Karpas-422 (cell line): ENCODE measurements at places on chromosomes 11 and 22.

- DNase-seq: no peak
Measured at GRCh38 chr11:68051191-68052136, 12.6 kb downstream of the TCIRG1 start.

- DNase-seq: no peak
Measured at GRCh38 chr22:46087336-46087690, 63.0 kb upstream of the PPARA start.

- no peak for DNase-seq
Measured at GRCh38 chr11:69915151-69915500, 95.9 kb upstream of the FGF3 start.

DNA sequence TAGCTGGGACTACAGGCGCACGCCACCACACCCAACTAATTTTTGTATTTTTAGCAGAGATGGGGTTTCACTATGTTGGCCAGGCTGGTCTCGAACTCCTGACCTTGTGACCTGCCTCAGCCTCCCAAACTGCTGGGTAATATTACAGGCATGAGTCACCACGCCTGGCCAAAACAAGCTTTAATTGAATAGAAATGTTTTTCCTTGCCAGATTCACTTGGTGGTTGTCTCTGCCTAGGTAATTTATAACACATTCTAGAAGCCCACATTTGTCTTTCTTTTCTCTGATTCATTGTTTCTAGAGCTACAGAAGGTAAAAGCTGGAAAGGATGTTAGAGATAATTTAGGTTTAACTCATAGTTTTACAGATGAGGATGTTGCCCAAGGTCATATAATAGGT, 41.3 kb downstream of the CECR2 start:
- no peak for DNase-seq

DNA sequence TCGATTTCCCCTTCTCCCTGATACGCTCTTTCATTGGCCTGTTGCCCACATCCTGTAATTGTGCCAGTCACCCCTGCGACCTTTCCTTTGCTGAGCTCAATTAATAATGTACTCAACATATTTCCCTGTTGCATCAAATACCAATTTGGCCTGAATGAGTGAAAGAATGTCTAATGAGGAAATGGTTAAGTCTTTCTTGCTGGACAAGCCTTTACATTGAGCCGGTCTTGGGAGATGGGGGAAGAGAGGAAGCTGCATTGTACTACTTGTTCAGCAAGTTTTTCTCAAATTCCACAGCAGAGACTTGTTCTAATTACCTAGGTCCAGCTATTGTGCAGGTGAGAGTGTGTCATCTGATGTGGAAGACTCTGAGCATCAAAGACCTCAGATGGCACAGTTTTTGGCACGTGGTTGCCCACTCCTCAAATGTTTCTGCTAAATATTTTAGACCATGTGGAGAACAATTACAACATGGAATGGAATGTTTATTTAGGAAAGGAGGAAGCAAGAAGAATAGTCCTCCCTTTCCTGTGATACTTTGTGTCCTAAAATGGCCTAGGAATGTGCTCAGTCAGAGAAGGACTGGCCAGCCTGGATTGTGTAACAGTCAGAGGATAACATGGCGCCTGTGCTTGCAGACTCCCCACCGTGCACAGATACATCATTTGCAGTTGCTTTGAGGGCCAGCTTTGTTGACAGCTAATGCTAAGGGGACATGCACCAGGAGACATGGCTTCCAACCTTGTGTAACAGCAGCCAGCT, 129.5 kb upstream of the E2F8 start:
- no peak for DNase-seq

GRCh38 chr11:78045851-78046485, 17.7 kb upstream of the THRSP start:
- DNase-seq: peak; percentile 85

- DNase-seq: no peak
Measured at GRCh38 chr11:85961930-85962363, 106.8 kb downstream of the CCDC83 start.

- DNase-seq: no peak
Measured at GRCh38 chr22:48362721-48363404, 1464.8 kb downstream of the BRD1 start.

GRCh38 chr11:127800989-127801688, 786.2 kb downstream of the ETS1 start:
- no peak for DNase-seq

- DNase-seq: no peak
Measured at GRCh38 chr11:41459465-41460401, at the start of gene LRRC4C. Gene LRRC4C, minus strand, starts transcription at chr11:41459652.

DNA sequence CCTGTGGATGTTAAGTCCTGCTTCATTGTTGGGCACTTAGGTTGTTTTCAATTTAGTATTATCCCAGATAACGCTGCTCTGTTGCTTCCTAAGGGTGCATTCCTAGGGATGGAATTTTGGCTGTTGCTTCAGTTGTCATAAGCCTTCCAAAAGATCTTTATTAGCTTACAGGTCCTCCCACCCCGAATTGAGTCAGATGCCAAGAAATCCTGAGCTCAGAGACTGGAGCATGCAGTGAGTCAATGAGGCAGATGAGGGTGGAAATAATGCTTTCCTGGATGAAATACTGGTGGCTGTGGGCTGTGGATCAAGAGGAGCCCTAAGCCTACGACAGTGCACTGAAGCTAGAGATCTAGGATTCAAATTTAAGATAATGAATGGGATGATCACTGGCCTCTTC, 10.7 kb upstream of the IL18BP start:
- no peak for DNase-seq

GRCh38 chr11:57645689-57646085, 4.0 kb downstream of the YPEL4 start:
- DNase-seq: no peak

GRCh38 chr11:102081313-102081712, 28.9 kb upstream of the YAP1 start:
- no peak for DNase-seq

DNA sequence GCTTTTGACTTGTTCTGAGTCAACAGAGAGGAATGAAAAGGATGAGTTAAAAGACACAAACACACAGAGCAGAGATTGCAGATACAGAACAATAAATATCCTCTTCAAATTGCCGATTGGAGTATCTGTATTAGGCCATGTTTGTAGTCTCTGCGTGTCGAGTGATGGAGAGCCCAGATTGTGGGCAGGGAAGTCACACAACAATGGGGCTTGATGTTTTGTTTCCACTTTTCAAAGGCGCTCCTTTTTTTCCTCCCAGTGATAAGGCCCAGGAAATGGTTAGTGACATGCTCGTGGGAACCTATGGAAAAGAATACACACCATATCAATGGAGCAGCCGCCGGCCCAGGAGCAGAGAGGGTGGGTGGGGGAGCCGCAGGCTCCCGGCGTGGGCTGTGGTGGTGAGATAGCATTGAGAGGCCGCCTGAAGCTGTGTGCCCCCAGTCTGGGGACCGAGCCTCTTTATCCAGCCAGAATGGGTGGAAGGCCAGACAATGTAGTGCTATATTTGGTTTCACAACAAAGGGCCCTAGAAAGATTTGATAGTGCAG, 555.9 kb downstream of the INSC start:
- DNase-seq: no peak

GRCh38 chr22:42202048-42202447, 68.4 kb downstream of the TCF20 start:
- DNase-seq: no peak

DNA sequence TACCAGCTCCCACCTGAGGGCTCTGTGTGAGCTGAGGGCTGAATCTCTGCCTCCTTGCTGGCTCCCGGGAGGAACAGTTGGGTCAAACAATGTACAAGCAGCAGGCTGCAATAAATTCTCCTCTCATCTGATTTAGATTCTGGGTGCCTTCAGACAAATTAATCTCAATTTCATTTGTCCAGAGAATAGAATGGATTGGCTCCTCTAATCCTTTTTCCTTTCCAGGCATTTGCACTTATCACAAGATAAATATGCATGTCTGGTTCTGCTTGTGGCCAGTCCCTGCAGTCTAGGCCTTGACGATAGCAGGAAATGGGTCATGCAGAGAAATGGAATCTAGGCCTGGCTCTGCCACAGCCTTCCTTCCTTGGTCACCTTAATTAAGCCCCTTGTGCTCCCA, 28.7 kb downstream of the UPB1 start:
- no peak for DNase-seq

DNA sequence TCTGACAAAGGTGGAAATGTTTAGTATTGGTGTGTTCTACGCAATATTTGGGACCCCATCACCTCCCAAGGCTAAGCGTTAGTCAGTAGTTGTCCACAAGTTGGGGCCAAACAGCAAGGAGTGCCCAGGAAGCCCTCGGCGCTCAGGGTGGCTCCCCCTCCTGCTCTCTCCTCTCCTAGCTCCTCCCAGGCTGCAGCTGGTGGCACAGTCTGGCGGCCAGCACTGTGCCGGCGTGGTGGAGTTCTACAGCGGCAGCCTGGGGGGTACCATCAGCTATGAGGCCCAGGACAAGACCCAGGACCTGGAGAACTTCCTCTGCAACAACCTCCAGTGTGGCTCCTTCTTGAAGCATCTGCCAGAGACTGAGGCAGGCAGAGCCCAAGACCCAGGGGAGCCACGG, 16.8 kb downstream of the CD5 start:
- no peak for DNase-seq

DNA sequence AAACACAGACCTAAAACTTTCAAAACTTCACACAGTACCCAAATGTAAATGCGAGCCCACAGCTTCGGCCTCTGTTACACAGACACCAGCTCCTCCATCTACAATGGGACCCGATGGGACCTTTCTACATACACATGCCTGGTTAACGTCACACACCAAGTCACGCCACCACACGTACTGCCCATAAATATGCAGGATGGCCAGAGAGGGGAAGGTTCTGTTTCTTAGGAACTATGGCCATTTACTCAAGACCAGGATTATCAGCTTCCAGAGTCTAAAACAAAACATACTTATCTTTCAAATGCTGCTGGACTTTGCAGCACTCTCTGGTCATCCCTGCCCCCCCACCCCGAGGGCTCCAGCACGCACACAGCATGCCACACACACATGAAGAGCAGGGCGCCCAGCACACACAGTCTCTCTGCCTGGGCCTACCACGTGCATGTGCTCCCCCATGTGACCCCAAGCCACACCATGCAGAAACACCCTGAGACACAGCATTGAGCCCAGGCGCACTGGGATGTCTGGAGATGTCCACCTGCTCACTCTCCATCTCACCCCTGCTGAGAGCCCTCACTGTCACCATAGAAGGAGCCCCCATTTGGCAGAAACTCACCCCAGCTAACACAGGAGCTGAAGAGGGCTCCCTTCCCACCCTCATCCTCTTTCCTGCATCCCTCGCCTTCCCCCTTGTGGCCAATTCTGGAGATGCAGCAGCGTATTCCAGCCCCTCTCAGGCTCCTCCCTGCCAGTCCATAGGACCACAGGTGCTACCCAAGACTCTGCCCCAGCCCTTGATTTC, 61.8 kb downstream of the SLC22A12 start:
- DNase-seq: peak; percentile 91

GRCh38 chr11:102883141-102883540, 8.4 kb upstream of the MMP12 start:
- DNase-seq: no peak

DNA sequence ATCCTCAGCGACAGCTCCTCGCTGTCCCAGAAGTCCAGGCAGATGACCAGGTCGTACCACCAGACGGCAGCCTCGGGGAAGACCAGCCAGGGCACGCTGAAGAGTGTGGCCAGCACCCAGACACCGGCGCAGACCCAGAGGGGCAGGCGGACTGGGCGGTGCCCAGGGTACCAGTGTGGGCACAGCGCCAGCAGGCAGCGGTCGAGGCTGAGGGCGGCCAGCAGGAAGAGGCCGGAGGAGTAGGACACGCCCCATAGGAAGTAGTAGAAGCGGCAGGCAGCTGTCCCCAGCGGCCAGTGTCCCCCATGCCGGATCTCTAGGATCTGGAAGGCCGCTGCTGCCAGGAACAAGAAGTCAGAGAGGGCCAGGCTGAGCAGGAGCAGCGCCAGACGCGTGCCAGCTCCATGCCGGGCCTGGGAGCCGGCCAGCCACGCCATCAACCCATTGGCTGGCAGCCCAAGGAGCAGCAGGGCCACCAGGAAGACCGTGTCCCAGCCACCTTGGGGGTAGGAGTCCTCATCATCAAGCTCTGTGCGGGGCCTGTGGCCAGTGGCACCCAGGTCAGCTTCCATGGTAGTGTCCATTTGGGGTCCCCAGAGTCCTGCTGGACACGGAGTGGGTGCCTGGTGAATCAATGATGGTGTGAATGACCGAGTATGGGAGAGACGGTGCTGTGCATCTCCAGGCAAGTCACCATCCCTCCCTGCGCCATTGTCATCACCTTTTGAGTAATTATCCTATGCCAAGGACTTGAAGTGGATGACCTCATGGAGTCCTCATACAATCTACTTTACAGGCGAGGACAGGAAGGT, at the start of gene GPR152:
Gene GPR152, minus strand, starts transcription at position 589 of the 812 bp plus-strand sequence. Its CDS starts 5 bp downstream, at position 584.
- no peak for DNase-seq

- no peak for DNase-seq
Measured at GRCh38 chr11:75342966-75343870, 8.2 kb downstream of the ARRB1 start.

- DNase-seq: no peak
Measured at GRCh38 chr11:23727794-23728193, 769.1 kb upstream of the LUZP2 start.

DNA sequence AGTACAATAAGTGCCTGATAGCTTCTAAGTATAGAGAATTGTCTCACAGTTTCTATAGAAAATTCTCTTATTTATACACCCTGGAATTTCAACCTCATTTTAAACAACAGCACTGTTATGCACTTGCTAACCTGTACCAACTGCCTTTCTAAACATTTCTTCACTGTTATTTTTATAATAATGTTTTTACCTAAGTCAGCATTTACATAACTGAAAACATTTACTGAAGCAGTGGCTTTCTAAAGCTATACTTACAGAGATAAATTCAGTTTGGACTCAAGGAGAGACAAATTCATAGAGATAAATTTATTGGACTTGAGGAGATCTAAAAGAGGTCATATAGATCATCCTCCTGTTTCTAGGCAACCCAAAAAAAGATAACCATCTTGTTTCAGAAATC, 686.6 kb upstream of the FAT3 start:
- DNase-seq: no peak

DNA sequence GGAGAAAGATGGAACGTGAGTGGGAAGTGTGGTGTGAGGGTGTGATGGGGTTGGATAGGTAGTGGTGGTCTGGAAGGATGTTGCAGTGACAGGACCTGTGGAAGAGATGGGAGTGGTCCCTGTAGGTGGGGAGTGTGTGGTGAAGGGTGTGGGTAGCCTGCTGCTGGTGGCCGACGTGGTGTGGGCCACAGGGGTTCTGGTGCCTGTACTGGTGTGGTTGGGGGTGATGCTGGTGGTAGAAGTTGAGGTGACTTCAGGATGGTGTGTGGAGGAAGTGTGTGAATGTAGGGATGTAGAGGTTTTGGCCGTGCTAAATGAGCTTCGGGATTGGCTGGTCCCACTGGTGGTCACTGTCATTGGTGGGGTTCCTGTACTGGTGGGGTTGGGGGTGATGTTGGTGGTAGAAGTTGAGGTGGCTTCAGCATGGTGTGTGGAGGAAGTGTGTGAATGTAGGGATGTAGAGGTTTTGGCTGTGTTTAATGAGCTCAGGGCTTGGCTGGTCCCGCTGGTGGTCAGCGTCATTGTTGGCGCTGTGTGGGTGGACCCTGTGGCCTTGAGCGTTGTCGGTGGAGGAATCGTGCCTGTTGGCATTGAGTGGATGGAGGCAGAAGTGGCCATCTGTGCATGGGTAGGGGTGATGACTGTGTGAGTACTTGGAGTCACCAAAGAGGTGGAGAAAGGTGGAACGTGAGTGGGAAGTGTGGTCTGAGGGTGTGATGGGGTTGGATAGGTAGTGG, 19.1 kb downstream of the MUC6 start:
- no peak for DNase-seq
